ENCODE measurements at places on chromosomes 16 and 17.

- DNase-seq = no peak
Measured at GRCh38 chr16:17107450-17107849, 363.3 kb downstream of the XYLT1 start.

DNA sequence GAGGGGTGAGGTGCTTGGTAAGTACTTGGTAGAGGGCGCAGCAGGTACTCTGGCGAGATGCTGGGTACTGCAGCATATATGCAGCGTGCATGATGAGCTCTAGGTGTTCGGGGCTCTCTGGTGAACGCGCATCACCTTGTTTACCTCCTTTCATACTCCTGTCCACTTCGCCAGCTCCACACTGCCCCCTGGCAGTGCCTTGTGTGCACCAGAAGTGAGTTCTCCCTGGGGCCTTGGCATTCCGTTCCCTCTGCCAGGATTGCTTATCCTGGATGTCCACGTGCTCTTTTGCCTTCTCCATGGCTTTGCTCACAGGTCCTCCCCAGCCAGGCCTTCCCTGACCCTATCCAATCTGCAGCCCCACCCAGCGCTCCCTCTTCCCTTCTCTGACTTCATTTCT is 154.2 kb downstream of the MRM1 start:
- DNase-seq = peak; percentile 77

DNA sequence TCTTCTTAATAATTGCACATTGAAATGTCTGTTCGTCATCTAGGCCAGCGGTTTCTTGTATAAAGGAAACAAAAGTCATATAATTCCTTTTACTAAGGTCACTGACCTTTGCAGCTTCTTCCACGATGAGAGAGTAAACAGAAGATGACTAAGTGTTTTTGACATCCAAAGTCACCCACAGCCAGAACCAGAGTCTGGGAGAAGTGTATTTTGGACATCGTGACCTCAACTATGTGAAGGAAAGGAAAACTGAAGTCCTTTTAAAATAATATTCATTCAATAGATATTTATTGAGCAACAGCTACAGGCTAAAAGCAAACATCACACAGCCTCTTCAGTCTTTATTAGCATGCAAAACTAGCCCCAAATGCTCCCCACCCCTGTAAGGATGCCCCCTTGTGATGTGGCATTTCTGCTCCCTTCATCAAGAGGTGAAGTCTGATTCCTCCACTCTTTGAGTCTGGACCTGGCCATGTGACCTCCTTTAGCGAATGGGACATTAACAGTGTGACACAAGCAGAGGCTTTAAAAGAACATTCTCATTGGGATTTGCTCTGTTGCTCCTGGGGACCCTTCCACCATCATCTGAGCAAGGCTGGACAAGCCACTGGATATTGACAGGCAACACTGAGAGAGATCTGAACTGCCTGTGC is 8.1 kb upstream of the PMP22 start:
- DNase-seq = no peak

- no peak for DNase-seq
Measured at GRCh38 chr17:82213251-82214011, 789 bp upstream of the CCDC57 start.

DNA sequence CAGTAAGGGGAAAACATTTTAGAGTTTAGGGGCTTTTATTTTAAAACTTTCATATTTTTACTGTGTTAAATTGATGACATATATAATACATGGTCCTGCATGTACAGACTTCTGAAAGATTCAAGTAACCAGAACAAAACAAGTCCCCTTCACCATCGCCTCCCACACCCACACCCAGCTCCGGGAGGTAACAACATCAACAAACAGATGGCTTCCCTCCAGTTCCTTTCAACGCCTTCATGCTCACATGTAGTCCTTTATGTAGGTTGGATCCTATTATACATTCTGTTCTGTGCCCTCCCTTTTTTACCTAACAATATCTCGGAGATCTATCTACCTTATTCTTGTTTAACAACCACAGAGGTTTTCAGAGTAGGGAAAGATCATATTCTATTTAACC is 30.5 kb downstream of the GINS3 start:
- no peak for DNase-seq

- no peak for DNase-seq
Measured at GRCh38 chr16:58035356-58036170, 10.0 kb downstream of the MMP15 start.

DNA sequence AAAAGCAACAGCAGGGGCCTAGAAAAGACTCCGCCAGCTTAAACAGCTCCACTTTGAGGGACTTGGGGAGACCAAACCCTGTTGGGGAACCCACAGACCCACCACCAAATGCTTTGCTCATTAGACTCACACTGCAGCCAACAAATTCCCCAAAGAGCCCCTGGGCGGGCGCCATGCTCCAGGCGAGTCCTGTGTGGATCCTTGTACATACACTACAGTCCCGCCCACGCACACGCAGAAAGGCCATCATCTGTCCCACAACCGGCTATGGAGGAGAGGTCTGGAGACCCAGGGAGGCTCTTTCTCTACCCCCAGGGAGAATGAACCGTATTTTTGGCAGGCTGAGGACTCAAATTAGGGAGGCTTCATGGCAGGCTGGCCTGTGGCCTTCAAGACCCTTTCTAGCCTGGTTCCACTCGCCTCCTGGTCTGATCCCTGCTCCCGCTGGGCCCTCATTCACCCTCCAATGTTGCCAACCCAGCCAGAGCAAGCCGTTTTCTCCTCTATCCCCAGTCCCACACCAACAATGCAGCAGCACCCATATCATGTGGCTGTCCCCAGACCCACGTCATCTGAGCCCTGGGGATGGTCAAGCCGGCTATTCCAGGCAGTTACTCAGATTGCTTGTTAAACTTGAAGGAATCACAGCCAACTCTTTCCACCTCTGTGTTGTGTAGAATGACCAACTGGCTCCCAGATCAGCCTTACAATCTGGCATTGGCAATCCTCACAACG is 27.2 kb downstream of the ZNF423 start:
- DNase-seq = no peak

DNA sequence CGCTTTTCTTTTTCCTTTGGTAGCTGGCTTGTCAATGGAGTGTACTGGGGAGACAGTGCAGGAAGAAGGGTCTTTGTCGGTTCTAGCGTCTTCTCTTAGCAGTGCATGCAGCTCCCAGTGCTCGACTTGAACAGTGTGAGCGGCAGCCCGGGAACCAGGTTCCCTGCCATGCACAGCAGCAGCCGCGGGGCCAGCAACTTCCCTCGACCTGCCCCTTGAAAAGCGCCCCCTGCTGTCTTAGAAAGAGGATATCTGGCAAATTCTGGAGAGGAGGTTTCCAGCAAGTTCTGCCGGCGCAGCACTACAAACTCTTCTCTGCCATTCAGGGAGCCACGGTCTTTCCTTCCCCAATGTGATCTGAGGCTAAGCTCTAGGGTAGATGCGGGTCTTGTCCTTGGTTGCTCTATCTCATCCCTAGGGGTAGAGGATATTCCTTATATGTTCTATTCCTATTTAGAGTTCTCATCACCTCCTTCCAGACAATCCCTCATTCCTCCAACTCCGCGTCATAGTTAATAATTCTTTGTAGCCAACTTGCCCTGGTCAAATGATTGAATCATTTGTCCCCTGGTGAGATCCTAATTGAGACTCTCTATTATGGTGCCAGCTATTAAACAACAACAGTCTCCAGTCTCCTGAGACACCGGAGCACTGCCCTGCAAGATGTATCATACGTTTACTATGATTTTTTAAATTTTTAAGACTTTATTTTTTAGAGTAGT is 451.3 kb downstream of the PMP22 start:
- peak; percentile 77 for DNase-seq

- no peak for DNase-seq
Measured at GRCh38 chr16:9870962-9871361, 311.3 kb downstream of the GRIN2A start.

GRCh38 chr16:50836121-50836621 is 94.3 kb downstream of the CYLD start:
- DNase-seq = no peak

GRCh38 chr16:3922241-3922640 is 41.7 kb upstream of the CREBBP start:
- no peak for DNase-seq

- DNase-seq = no peak
Measured at GRCh38 chr17:55402374-55402773, 19.3 kb downstream of the MMD start.

DNA sequence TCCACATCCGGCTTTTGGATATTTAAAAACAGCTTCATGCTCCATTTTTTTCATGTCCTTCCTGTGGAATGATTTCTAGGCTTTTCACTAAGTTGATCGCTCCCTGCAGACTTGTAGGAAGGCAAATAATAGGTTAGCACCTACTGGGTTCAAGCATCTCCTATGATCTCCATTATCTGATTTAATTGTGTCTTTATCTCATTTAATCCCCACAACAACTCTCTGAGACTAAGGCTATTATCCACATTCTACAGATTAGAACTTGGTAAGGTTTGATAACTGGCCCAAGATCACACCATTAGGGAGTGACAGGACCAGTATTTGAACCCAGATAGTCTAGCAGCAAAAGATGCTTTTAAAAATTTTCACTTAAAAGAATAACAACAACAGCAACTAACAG is 46.2 kb upstream of the HOXB9 start:
- DNase-seq = no peak

DNA sequence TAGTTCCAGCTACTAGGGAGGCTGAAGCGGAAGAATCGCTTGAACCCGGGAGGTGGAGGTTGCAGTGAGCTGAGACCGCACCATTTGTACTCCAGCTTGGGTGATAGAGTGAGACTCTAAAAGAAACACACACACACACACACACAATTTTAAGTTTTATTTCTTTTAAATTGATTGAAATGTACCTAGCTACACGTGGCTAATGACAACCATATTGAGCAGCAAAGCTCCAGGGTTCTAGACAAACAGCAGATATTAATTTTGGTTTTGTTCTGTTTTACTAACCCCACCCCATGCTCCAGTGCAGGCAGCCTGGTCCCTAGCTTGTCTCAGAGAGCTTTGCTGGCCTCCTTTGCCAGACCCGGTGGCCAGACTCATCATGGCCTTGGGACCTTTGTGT is 16.0 kb upstream of the RAI1 start:
- no peak for DNase-seq

DNA sequence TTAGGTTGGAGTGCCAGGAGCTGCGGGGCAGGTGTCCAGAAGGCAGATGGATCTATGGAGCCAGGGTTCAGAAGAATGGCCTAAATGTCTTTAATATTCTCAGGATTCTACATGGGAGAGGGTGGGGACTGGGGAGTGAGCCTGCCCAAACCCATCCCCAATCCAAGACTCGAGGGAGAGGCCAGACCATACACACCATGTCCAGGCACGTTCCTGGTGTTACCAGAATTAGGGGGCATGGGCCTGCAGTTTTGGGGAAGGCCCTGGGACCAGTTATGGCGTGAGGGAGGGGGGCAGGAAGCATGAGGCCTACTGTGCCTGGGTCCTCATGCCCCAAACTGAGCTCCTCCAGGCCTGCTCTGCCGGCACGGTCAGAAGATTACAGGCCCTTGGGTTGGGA is 1.9 kb downstream of the TAX1BP3 start:
- DNase-seq = no peak

- peak; percentile 23 for DNase-seq
Measured at GRCh38 chr16:30728899-30729672, 19.1 kb upstream of the PHKG2 start.

- no peak for DNase-seq
Measured at GRCh38 chr17:42132941-42133340, 10.3 kb downstream of the HSPB9 start.

DNA sequence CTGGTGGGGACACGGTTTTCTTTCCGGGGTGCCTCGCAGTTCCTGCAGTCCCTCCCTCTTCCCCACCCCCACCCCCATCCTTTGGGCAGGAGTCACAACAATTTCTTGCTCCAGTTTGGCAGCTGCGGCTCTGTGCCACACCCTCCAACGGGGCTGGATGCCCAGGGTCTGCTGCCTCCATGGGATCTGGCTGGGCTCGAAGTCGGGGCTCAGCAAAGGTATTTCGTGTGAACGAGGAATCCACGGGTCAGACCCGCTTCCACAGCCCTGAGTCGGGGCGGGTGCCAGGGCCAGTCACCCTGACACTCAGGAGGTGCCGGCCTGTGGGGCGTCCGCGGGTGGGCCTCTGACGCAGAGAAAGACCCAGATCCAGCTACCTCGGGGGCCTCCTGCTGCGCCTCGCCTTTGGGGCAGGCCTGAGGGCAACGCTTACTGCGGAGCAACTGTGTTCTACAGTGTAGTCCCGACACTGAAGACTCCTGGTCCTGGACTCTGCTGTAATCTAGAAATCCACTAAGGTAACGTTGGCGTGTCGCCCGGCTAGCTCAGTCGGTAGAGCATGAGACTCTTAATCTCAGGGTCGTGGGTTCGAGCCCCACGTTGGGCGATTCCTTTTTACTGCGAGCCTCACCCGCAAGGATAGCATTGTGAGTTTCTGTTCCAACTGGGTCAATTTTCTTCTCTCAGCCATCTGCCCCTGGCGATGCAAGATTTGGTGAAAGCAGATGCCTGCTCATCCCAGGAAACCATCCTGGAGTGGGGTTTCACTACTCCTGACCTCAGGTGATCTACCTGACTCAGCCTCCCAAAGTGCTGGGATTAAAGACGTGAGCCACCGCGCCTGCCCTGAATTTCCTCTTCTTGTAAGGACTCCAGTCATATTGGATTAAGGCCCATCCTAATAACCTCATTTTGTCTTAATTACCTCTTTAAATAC is 12.6 kb upstream of the OR1F1 start:
- peak; percentile 86 for DNase-seq

GRCh38 chr16:55529018-55529417 is 20.1 kb downstream of the LPCAT2 start:
- no peak for DNase-seq

DNA sequence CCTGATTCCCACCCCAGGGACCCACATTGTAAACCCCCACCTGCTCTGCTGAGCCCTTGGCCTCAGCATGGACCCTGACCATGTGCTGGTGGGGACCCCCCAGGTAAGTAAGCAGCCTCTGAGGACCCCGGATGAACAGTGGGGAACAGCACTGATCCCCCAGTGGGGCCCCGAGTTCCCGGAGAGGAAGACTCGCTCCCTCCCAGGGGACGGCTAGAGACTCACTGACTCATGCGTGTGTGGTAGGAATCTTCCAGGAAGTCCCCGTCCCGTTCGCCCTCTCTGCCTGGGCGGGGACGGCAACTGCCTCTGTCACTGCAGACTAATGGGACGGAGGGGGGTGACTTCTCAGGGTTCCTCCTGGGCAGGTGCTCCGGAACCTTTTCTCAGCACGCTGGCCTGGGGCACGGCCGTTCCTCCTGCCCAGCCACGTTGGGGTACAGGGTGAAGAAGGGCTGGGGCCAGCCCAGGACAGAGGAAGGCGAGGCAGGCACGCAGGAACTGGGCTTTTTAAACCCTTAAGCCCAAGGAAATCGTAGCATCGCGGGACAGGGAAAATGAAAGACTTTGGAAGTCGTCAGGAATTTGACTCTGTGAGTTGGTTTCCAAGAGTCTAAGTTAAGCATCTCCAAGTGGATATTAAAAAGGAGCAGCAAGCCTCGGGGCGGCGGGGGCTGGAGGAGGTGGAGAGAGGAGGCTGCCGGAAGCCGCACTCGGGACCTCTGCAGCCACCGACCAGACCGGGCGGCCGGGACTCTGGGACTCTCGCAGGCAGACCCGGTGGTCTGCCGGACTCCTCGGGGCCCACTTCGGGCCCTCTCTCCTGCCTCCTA is 178.7 kb downstream of the SEC14L1 start:
- peak; percentile 30 for DNase-seq

DNA sequence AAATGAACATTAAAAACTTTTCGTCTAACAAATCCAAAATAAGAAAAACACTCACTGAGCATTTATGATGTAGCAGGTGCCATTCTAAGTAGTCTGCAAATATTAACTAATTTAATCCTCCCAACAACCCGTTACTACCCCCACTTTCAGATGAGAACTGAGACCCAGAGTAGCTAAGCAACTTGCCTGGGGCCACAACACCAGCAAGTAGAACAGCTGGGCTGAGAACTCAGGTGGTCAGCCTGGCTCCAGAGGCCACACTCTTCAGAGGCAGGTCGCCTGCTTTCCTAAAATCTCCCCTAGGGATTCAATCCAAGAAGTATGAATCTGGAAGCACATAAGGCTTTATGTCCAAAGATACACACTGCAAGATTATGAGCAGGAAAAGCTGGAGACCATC is 6.2 kb downstream of the MBTPS1 start:
- DNase-seq = no peak
